ENCODE measurements at places on chromosomes 7 and 10. TPM values are rescaled to one million over a fixed set of nuclear protein-coding genes. Genes with fewer than 3 reads are reported as not detected.

Gene MDFIC
- 46.3 TPM for total RNA-seq

Gene PLAC9
- total RNA-seq = 38.0 TPM

Gene OR2A1
- total RNA-seq = 0.15 TPM

Gene SPRN
- not detected for total RNA-seq

Gene PPP1R9A
- 28.9 TPM for total RNA-seq

Gene GNAT3
- total RNA-seq = not detected

All from lower lobe of right lung (tissue), 2 donors.